Activated CD4-positive, alpha-beta memory T cell treated with anti-CD3 and anti-CD28 coated beads, Interleukin-2, amount 10 ng/mL, durations not matched to agents 7 days and 5 days (primary cell): ENCODE measurements at places on chromosomes 12 and 14. TPM values are rescaled to one million over a fixed set of nuclear protein-coding genes. Genes with fewer than 3 reads are reported as not detected.
A peak's percentile ranks its signal among the peaks of the same experiment; 100 is the strongest.

GRCh38 chr14:79967001-79967400 lies 244.3 kb downstream of the DIO2 start:
- no peak for DNase-seq
- no peaks in the 10 kb centered on the region for H3K36me3 ChIP-seq
- no peak overlapping the region for H3K27ac ChIP-seq
- no peaks in the 10 kb centered on the region for H3K4me1 ChIP-seq

GRCh38 chr12:6547987-6548386 lies 7.9 kb downstream of the IFFO1 start:
- no peak overlapping the region for H3K27ac ChIP-seq
- peaks cover 45% of the 10 kb centered on the region for H3K36me3 ChIP-seq
- no peak for DNase-seq
- H3K4me3 ChIP-seq = no peak overlapping the region
- peaks cover 16% of the 10 kb centered on the region for H3K4me1 ChIP-seq
- no peaks in the 10 kb centered on the region for H3K27me3 ChIP-seq

DNA sequence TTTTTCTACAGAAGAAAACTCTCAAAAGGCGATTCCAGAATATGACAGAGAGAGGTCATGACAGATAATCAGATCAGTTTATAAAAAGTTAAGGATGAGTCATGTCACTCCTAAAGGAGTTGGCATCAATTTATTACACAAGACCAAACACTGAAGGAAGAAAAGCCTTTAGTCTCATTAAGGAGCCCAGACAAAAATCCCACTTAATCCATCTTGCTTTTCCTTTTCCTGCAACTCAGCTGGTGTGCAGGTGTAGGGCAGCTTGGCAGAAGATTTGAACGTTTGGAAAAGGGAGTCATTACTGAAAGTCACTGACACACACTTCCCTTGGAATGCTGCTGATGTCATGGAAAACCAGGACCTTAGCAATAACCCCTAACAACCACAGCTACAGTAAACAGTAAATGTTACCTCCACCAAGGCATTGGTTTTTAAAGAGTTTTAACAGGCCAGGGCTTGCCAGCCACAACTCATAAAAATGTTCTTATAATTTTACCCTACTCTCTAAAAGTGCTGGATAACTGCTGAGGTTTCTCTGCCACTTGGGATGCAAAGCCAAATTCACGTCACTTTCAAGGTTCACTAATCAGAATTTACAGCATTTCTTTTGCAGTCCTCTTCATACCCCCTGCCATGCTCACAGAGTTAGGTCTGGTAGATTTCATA lies 320.6 kb downstream of the RAD51B start:
- DNase-seq = no peak
- H3K4me1 ChIP-seq = peaks cover 7% of the 10 kb centered on the region
- H3K27ac ChIP-seq = no peak overlapping the region
- no peak overlapping the region for H3K4me3 ChIP-seq
- no peaks in the 10 kb centered on the region for H3K27me3 ChIP-seq

GRCh38 chr14:69014829-69015259 lies 35.7 kb upstream of the ACTN1 start:
- peaks cover 3% of the 10 kb centered on the region for H3K27me3 ChIP-seq
- no peak overlapping the region for H3K4me3 ChIP-seq
- no peak overlapping the region for H3K27ac ChIP-seq
- no peaks in the 10 kb centered on the region for H3K36me3 ChIP-seq

GRCh38 chr12:1328391-1328790 lies 266.0 kb downstream of the FBXL14 start:
- H3K36me3 ChIP-seq = no peaks in the 10 kb centered on the region
- H3K4me3 ChIP-seq = no peak overlapping the region
- H3K4me1 ChIP-seq = peaks cover 11% of the 10 kb centered on the region
- H3K27me3 ChIP-seq = no peaks in the 10 kb centered on the region
- no peak overlapping the region for H3K27ac ChIP-seq

DNA sequence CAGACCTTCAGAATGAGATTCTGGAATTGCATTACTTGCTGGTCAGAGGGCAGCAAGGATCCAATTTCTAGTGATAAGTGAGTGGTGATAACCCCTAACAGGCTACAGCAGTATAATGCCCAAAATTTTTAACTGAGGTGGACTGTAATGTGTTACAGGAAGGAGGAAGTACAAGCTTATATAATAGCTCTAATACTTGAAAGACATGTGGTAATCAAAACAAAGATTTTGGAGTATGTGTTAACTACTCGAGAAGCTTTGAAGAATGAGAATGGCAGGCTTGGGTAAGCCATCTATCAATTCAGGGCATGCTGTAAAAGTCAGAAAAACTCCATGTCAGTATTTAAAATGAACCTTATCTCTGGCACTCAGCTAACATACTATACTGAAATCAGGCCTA lies 70.5 kb downstream of the ANKS1B start:
- no peak for DNase-seq
- H3K4me1 ChIP-seq = no peaks in the 10 kb centered on the region
- H3K4me3 ChIP-seq = no peak overlapping the region
- H3K27me3 ChIP-seq = no peaks in the 10 kb centered on the region
- no peaks in the 10 kb centered on the region for H3K36me3 ChIP-seq
- H3K27ac ChIP-seq = no peak overlapping the region

GRCh38 chr12:104638851-104639240 lies 182.1 kb downstream of the CHST11 start:
- no peak overlapping the region for H3K27ac ChIP-seq
- no peaks in the 10 kb centered on the region for H3K27me3 ChIP-seq
- DNase-seq = no peak
- peaks cover 63% of the 10 kb centered on the region for H3K36me3 ChIP-seq

GRCh38 chr12:63150713-63151622 lies at the start of gene AVPR1A:
TSS of gene AVPR1A (minus strand) at chr12:63151201. CDS start at chr12:63150836, 365 bp downstream.
- no peak within 1 kb of the TSS for H3K4me3 ChIP-seq
- peaks cover 10% of the 10 kb centered on the region for H3K36me3 ChIP-seq
- H3K4me1 ChIP-seq = peaks cover 9% of the 10 kb centered on the region
- no peak for DNase-seq

- H3K27ac ChIP-seq = peak overlapping the region; percentile 21
- DNase-seq = peak; percentile 59
- H3K4me1 ChIP-seq = peaks cover 39% of the 10 kb centered on the region
- no peak overlapping the region for H3K4me3 ChIP-seq
Measured at GRCh38 chr12:13173012-13173932, 23.3 kb upstream of the EMP1 start.

DNA sequence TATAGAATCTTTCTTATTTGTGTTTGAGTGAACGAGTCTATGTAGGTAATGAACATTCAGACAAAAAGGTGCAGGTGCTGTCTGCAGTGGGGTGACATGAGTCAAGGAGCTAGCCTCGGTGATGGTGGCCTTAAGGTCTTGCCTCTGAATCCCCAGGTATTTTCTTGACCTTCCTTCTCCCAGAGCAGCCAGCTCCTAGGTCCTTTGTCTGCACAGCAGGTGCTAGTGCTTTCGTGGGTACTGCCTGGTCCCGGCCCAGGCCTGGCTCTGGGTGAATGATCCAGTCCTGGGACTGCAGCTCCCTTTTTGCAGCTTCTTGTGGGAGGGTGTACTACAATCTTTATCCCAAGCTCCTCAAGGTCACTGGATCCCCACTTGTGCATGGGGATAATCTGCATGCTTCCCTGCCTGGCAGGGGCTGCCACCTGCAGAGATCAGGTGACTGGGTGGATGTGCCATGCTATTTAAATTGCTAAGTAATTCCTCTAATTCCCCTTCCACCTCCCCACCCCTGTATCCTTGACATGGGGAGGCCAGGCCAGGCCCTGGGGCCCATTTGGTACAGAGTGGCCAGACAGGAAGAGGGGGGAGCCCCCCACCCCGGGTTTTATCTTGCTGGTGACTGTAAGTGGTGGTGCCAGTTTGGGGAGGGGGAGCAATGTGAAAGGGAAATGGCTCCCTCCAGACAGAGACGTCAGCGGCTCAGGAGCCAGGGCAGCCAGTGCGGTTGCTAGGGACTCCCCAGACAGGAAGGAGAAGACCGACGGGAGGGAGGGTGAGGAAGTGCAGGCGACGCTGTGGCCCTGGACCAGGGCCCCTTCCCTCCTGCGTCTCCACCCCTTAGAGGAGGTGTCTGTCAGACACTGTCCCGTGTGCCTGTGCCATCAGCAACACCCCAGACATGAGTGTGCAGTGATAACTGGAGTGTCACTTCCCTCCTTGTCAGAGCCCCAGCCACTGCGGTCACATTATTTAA lies 6.7 kb downstream of the VASH1 start:
- peak overlapping the region; percentile 6 for H3K4me3 ChIP-seq
- peaks cover 24% of the 10 kb centered on the region for H3K4me1 ChIP-seq

DNA sequence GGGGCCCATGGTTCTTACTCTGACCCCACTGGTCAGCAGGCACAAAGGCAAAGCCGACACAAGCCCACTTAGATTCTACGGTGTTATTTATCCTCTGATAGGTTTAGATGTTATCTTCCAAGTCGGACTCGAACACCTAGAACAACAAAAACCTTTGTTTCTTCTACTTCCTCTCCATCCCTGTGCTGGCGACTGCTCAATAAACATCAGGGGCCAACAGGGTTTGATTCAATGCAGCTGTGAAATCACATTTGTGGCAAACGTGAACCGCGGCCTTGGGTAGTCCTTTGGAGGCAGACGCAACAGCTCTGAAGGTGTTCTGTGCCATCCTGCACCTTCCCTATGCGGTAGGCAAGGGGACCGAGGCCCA lies 87.2 kb downstream of the CHGA start:
- H3K27me3 ChIP-seq = no peaks in the 10 kb centered on the region
- no peak for DNase-seq
- H3K27ac ChIP-seq = no peak overlapping the region
- no peaks in the 10 kb centered on the region for H3K36me3 ChIP-seq
- peaks cover 17% of the 10 kb centered on the region for H3K4me1 ChIP-seq

DNA sequence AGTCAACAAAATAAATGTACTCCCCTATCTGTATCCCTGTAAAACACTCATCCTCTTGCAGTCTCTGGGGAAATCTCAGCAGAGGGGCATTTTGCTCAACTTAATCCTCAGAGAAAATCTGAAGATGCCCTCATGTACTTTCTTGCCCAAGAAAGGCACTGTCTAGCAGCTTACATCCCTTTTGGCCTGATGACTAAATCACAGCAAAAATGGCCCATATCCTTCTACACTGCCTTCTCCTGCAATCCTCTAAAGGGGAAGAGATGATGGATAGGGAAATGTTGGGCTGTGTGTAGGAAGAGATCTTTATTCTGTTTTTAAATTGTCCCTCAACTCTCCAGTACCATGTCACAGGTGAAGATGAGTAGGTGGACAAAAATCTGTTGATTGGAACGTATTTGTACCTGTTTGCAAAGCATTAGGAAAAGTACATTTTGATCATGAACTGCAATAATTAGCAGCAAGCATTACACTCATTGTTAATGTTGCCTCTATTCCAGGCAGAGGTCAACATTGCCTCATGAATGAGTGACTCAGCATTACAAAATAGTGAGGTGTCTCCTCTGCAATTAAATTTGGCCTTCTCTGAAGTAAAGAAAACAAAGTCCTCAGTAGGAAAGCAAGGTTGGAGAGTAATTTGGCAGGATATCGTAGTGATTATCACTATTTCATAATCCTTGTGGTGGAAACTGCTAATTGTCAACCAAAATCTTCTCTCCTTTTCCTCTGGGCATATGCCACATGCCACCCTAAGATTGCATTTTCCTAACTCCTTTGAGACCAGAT lies 172.4 kb upstream of the CAND1 start:
- DNase-seq = no peak
- no peaks in the 10 kb centered on the region for H3K4me1 ChIP-seq
- no peak overlapping the region for H3K4me3 ChIP-seq
- H3K27me3 ChIP-seq = no peaks in the 10 kb centered on the region

- no peaks in the 10 kb centered on the region for H3K4me1 ChIP-seq
- no peak for DNase-seq
- H3K36me3 ChIP-seq = no peaks in the 10 kb centered on the region
- peaks cover 12% of the 10 kb centered on the region for H3K27me3 ChIP-seq
Measured at GRCh38 chr12:109697877-109698468, 15.7 kb upstream of the FAM222A start.

DNA sequence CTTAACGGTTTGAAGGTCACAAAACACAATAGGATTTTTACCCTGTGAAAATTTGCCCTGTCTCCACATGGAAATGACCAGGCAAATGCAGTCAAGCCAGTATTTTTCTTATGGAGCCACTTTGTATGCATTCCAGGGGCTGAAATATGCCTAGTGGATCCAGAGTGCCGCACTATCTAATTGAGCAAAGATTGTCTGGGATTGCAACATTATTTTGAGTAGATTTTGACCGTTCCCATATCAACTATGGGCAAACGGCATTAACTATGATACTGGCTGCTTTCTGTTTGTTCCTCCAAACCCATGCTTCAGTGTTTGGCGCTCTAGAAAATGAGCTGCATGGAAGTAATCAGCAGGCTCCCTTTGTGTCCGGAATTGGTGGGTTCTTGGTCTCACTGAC lies 223.0 kb downstream of the BTG1 start:
- H3K4me3 ChIP-seq = no peak overlapping the region
- no peak for DNase-seq
- H3K4me1 ChIP-seq = peaks cover 15% of the 10 kb centered on the region
- no peaks in the 10 kb centered on the region for H3K27me3 ChIP-seq
- H3K36me3 ChIP-seq = no peaks in the 10 kb centered on the region

- H3K27ac ChIP-seq = peak overlapping the region; percentile 50
- no peaks in the 10 kb centered on the region for H3K36me3 ChIP-seq
- H3K27me3 ChIP-seq = peaks cover 2% of the 10 kb centered on the region
- no peak overlapping the region for H3K4me3 ChIP-seq
Measured at GRCh38 chr12:93183940-93184671, 193.6 kb upstream of the NUDT4 start.

DNA sequence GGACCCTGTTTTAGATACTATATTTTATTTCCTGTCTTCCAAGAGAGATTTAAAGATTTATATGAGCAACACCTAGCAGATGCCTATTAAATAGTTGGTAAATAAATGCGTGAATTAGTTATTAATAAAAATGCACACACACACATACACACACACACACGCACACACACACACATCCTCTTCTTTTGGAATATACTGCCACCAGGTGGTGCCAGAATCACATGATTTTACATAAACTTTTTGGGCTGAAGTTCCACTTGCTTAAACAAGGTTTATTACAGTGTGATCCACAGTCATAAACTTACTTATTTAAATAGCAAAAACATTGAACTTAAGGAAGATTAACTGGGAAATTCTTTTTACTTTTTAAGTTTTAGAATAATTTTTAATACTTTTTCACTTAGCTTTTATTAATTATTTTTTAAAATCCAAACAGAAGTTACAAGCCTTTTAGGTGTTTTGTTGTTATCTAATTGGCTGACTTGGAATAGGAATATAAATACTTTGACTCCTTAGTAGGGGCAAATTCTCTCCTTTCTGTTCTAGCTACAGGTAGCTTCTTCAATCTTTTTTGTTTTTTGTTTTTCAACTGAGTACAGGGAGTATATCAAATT lies 17.5 kb downstream of the RAD51B start:
- H3K27me3 ChIP-seq = no peaks in the 10 kb centered on the region
- H3K4me1 ChIP-seq = no peaks in the 10 kb centered on the region
- peak; percentile 58 for DNase-seq
- no peak overlapping the region for H3K27ac ChIP-seq

GRCh38 chr12:116539361-116539771 lies 19.8 kb upstream of the MAP1LC3B2 start:
- H3K4me1 ChIP-seq = peaks cover 33% of the 10 kb centered on the region
- H3K27ac ChIP-seq = no peak overlapping the region
- no peaks in the 10 kb centered on the region for H3K36me3 ChIP-seq
- no peak overlapping the region for H3K4me3 ChIP-seq
- peaks cover 6% of the 10 kb centered on the region for H3K27me3 ChIP-seq

Gene RERGL
- not detected for total RNA-seq

Gene MYO1H
- total RNA-seq = not detected

Gene EIF2S3B
- total RNA-seq = 1.6 TPM

Gene NOVA1
- total RNA-seq = not detected

Gene ITPR2
- total RNA-seq = 31.7 TPM

Gene TMEM229B
- total RNA-seq = 13.3 TPM

Gene KCNC2
- total RNA-seq = not detected

Gene OTX2
- total RNA-seq = not detected

Gene COL2A1
- not detected for total RNA-seq

Gene GALNT9
- not detected for total RNA-seq
